CD8-positive, alpha-beta memory T cell (primary cell): ENCODE measurements at places on chromosomes 16 and 17. TPM values are rescaled to one million over a fixed set of nuclear protein-coding genes. Genes with fewer than 3 reads are reported as not detected.

DNA sequence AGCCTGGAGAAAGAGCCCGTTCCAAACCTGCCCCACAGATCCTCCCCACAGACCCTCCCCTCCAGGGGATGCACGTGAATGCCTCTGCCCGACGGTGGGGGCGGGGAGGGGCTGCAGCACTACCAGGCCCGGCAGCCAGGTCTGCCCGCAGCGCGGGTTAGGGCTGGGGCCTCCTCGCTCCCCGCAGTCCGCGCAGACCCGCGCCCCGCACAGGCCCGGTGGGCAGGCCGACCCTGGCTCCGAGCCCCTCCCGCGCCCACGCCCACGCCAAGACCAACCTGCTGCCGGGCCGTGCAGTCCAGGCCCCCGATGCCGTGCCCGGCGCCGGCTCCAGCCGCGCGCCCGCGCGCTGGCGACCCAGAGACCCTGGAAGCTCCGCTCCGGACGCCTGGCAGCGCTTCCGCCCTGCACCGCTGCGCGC lies at the start of gene RPUSD1:
RPUSD1 (minus strand) TSS at position 404 of the 421 bp plus-strand sequence. CDS start 644 bp downstream, outside the sequence.
- DNase-seq: no peak

- DNase-seq: no peak
These were observed 24.9 kb downstream of the CCL4 start for GRCh38 chr17:36128411-36128978.

GRCh38 chr17:29112771-29113295 lies 67.4 kb downstream of the MYO18A start:
- no peak for DNase-seq

The MYH2 gene
- polyA plus RNA-seq: not detected

DNA sequence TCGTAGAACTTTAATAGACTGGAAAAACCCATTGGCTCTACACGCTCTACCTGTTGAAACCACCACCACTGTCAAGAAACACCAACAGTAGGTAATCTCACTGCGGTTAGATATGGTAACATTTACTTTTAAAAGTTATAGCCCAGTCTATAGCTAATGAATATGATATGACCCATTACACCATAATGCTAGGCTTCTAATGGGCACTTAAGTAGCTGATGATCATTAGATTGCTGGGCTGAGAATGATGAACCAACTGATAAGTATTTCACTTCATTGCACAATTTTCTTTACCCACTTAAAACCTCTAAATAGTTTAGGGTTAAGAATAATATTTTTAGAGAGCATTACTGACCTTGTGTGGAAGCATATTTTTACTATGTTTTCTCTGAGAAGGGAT lies 788.9 kb upstream of the CA10 start:
- DNase-seq: no peak

- no peak for DNase-seq
These were observed 106.4 kb downstream of the IRX5 start for GRCh38 chr16:55037046-55037445.

The GPR179 gene
- not detected for polyA plus RNA-seq

The TERB1 gene
- not detected for polyA plus RNA-seq

The RBFOX1 gene
- polyA plus RNA-seq: not detected

DNA sequence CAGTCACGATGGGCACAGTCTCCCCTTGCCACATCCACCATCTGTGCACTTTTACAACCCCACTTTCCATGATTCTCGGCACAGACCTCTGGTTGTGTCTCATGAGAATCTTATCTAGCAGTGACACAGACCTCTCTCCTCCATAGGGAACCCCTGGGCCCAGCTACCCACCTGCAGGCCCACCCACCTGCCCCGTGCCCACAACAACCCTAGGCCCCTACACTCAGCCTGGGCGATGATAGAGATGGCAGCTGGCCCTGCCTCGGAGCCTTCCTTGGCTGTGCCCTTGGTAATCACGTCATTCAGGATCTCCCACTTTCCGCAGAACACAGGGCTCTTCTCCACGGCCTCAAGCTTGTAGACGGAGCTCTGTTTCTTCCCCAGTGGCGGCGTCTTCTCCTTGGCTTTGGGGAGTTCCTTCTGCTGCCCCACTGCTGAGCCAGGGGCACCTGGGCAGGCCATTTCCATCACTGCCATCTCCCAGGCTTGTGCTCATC lies 26.5 kb downstream of the MAP3K14 start:
- no peak for DNase-seq

DNA sequence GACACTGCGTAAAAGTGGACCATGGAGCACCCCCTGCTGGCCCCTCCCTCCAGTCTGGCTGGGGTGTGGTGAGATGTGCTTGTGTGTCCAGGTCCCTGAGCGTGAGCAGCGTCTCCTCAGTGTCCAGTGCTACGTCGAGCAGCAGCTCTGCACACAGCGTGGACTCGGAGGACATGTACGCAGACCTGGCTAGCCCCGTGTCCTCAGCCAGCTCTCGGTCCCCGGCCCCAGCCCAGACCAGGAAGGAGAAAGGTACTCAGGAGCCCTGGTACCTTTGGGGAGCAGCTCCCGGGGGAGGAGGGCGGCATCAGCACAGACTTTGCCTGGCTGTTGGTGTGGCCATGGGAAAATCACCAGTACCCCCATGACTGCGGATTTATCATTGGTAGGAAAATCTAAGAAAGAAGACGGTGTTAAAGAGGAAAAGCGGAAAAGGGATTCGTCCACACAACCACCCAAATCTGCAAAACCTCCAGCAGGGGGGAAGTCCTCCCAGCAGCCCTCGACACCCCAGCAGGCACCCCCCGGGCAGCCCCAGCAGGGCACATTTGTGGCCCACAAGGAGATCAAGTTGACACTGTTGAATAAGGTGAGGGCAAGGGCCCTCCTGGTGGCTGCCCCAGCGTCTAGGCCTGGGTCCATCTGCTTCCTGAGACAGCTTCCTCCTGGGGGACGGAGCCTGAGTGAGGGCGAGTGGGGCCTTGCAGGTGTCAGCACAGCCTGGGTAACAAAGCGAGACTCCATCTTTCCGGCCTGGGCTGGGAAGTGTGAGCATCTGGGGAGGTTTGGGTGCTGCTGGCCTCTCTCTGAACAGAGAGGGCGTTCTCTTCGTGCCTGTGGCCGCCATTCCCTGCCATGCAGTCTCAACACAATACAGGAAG lies 10.6 kb upstream of the IL17C start:
- no peak for DNase-seq

GRCh38 chr17:38621538-38621937 lies 15.8 kb upstream of the SRCIN1 start:
- no peak for DNase-seq
